ENCODE measurements at places on chromosomes 2 and 18. TPM values are rescaled to one million over a fixed set of nuclear protein-coding genes. Genes with fewer than 3 reads are reported as not detected.

The SCYGR4 gene
- total RNA-seq = not detected

DNA sequence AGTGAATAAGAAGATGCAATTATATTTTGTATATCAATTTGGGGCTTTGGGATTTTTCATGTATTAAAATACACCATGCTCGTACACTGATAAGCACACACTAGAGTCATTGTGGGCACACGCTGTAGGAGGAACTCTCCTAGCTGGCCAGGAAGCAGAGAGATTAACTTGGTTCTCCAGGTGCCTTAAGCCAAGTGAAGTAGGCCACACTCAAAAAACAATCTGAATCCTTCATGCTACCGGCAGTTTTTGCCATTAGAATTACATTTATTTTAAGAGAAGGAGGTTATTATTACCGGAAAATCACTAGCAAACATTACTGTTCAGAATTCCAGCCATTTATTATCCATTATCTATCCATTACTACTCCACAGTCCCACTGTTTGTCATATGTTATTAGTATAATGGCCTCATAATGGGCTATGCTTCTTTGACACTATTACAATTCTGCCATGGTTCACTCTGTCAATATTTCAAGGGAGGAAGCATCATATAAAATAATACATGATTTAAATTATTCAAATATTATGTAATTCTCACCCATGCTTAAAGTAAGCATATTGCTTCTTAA lies 214.4 kb downstream of the L3MBTL4 start:
- no peak for DNase-seq
- no peak overlapping the region for H3K4me3 ChIP-seq
- H3K27me3 ChIP-seq = no peaks in the 10 kb centered on the region
- no peak overlapping the region for H3K27ac ChIP-seq

- no peak for DNase-seq
- H3K27me3 ChIP-seq = no peaks in the 10 kb centered on the region
- H3K27ac ChIP-seq = no peak overlapping the region
- no peaks in the 10 kb centered on the region for H3K4me1 ChIP-seq
- no peaks in the 10 kb centered on the region for H3K36me3 ChIP-seq
- H3K4me3 ChIP-seq = no peak overlapping the region
Observed at GRCh38 chr2:25088817-25089516, 47.1 kb downstream of the EFR3B start.

- DNase-seq = no peak
- H3K27me3 ChIP-seq = no peaks in the 10 kb centered on the region
- H3K27ac ChIP-seq = no peak overlapping the region
- no peak overlapping the region for H3K4me3 ChIP-seq
- H3K4me1 ChIP-seq = no peaks in the 10 kb centered on the region
Observed at GRCh38 chr2:13539296-13539695, 822.6 kb downstream of the TRIB2 start.

- H3K36me3 ChIP-seq = peaks cover 54% of the 10 kb centered on the region
- H3K4me1 ChIP-seq = peaks cover 38% of the 10 kb centered on the region
- H3K4me3 ChIP-seq = no peak overlapping the region
- DNase-seq = no peak
Observed at GRCh38 chr2:143524119-143524553, 394.9 kb downstream of the ARHGAP15 start.

The RAB6C gene
- not detected for total RNA-seq

All from activated CD4-positive, alpha-beta T cell treated with anti-CD3 and anti-CD28 coated beads, Interleukin-2, amount 10 ng/mL, durations not matched to agents 7 days and 5 days (primary cell).